ENCODE measurements at places on chromosomes 1 and 21.

GRCh38 chr1:205991237-205991636, 12.0 kb downstream of the RAB7B start:
- peak; percentile 64 for DNase-seq

DNA sequence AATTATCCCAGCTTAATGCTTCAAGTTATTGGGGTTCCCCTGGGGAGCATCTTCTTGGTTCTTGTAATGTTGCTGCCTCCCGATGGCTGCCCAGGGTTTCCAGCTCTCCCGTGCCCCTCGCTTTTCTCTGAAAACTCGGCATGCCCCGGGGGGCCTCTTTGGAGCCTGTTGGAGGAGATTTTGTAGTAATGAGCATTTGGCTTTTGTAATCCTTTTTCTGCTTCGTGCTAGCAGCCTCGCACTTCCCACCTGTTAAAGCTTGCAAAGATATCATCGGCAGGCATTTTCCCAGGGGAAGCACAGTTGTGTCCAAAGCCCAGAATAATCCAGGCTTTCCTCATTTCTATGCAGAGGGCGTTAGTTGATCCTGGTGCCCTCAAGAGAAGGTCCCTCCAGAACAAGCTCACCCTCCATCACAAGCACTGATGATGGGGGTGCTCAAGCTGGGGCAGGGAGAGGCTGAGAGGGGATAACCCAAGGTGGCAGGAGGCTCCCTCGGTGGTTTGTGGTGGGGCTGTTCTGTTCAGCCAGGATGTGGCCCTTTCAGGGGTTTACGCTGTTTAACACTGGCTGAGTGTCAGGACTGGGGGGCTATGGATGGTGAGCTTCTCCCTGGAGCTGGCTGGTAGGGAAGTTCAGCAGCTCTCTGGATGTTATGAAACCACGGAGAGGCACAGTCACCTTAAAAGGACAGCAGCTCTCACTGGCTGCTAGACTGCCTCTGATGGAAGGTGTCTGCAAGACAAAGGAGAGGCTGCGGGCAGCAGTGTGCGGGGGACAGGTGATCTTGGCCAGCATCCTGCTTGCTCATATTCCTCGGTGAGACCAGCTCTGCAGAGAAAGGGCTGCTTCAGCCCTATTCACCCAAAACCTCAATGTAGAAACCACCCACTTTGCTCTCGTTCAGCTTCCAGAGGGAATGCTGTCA, 477.1 kb upstream of the VAMP3 start:
- no peak for DNase-seq

- DNase-seq = no peak
Measured at GRCh38 chr1:159992161-159992560, 38.1 kb upstream of the SLAMF9 start.

GRCh38 chr1:100299521-100300222, 33.7 kb downstream of the RTCA start:
- no peak for DNase-seq

DNA sequence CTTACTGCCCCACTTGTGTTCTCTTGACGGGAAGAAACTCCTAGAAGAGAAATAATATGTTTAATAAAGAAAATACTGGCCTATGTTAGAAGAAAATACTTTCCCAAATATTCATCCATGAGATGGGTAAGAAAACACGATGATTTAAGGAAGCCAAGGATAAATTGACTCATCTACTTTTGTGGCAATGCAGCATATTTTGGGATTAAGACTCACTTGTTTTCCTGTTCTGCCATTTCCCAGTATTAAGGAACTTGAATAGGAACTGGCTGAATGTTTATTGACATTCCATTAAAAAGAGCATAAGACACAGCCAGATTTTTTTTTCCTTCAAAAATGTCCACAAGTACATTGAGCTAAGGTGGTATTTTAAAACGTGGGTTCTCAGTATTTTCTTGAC, 10.9 kb upstream of the ADAMTS5 start:
- no peak for DNase-seq

DNA sequence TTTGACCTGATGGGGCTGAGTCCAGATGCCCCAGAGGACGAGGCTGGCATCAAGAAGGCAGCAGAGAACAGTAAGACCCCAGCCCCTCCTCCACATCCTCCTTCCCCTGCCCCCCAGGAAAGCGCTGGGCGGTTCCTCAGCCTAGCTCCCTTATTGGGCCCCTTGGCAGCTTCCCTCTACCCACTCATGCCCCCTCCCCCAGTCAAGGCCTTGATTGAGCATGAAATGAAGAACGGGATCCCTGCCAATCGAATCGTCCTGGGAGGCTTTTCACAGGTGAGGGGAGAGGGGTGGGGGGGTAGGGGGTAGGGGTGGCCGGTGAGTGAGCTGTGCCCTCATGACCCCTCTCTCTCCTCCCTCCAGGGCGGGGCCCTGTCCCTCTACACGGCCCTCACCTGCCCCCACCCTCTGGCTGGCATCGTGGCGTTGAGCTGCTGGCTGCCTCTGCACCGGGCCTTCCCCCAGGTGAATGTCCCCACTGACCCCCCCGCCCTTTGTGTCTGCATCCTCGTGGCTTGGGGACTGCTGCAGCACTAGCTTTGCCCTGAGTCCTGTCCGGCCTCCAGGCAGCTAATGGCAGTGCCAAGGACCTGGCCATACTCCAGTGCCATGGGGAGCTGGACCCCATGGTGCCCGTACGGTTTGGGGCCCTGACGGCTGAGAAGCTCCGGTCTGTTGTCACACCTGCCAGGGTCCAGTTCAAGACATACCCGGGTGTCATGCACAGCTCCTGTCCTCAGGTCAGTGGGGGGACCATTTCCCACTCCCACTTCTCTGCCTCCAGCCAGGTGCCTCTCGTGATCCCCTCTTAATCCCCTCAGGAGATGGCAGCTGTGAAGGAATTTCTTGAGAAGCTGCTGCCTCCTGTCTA, 3.2 kb downstream of the LYPLA2 start:
- DNase-seq = no peak

- DNase-seq = no peak
Measured at GRCh38 chr1:25821112-25821476, 1.3 kb downstream of the MTFR1L start.

DNA sequence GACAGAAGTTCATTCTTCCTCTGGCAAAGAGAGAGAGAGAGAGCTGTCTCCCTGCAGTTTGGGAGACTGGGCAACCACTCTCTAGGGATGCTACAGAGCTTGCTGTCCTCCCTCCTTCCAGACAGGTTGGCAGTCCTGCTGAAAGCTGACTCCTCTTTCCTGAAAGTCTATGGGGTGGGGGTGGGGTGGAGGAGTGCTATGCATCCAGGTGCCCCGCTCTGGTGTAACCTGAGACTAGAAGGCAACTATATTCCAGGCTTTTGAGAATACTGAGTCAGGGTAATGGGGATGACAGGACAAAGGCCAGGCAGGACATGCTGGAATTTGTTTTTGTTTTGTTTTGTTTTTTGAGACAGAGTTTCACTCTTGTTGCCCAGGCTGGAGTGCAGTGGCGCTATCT, 55.4 kb downstream of the OPTC start:
- DNase-seq = no peak

DNA sequence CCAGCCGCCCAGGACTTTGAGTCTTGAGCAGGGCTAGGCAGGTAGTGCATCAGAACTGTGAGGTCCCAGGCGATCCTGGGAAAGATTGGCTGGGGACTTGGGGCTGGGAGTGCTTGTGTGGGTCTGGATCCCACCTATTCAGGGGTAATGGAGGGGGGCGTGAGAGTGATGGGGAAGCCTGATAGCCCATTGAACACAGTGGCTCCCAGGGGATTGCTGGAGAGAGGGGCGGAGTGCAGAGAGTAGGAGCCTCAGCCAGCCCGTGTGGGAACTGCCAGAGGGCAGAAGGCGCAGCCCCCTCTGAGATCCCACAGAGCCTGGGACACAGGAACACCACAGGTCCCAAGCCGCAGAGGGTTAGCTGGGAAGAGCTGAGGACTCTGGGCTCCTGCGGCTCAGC, 19.3 kb upstream of the PDZK1IP1 start:
- no peak for DNase-seq

- DNase-seq = peak; percentile 50
Measured at GRCh38 chr1:39898648-39899603, 2.8 kb downstream of the MYCL start.

GRCh38 chr1:82079607-82080006, 278.9 kb downstream of the ADGRL2 start:
- DNase-seq = no peak

- DNase-seq = no peak
Measured at GRCh38 chr1:29728703-29729102, 492.4 kb downstream of the PTPRU start.

Data from NCI-H226 (cell line).